ENCODE measurements at places on chromosomes 5 and 9. TPM values are rescaled to one million over a fixed set of nuclear protein-coding genes. Genes with fewer than 3 reads are reported as not detected.

Gene MVB12B
- 11.9 TPM for total RNA-seq

DNA sequence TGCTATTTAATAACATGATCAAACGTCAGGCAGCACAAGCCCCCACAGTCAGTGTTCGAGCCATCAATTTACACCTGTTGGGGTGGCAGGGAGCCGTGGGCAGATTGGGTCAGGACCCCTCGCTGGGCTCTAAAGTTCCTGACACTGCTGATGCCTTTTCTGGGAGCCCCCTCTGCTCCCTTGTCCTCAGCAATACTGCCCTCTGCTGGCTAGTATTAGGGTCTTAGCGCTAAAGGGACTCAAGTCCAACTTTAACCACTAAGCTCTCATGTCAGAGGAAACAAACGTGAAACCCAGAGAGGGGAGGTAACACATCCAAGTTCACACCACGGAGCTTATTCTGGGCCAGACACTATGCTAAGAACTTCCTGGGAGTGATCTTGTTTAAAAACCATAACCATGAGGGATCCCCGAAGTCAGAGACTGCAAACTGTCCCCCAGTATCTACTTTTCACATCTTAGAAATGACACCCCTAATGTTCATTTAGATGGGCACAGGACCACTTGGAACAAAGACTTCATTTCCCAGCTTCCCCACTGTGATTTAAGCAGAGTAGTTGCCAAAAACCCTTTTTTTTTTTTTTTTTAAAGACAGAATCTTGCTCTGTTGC lies 20.4 kb downstream of the ANKS6 start:
- no peak overlapping the region for H3K4me3 ChIP-seq
- H3K27me3 ChIP-seq = no peaks in the 10 kb centered on the region
- no peaks in the 10 kb centered on the region for H3K4me1 ChIP-seq
- H3K36me3 ChIP-seq = peaks cover 30% of the 10 kb centered on the region
- H3K27ac ChIP-seq = no peak overlapping the region

Gene UCK1
- total RNA-seq = 21.3 TPM

DNA sequence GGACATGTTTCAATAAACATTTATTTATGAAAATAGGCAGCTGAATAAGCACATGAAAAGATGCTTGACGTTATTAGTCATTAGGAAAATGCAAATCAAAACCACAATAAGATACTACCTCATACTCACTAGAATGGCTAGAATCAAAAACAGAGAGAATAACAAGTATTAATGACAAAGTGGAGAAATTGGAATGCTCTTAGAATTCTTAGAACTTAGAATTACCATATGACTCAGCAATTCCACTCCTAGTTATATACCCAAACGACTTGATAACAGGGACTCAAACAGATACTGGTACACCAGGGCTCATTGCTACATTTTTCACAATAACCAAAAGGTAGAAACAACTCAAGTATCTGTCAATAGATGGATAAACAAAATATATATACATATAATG lies 15.1 kb upstream of the TRIM36 start:
- H3K27ac ChIP-seq = no peak overlapping the region
- DNase-seq = no peak
- H3K27me3 ChIP-seq = peaks cover 83% of the 10 kb centered on the region
- peaks cover 12% of the 10 kb centered on the region for H3K4me1 ChIP-seq

- H3K27ac ChIP-seq = no peak overlapping the region
- H3K27me3 ChIP-seq = no peaks in the 10 kb centered on the region
- no peaks in the 10 kb centered on the region for H3K4me1 ChIP-seq
- no peak for DNase-seq
These were observed 47.0 kb upstream of the CAST start for GRCh38 chr5:96615223-96615622.

GRCh38 chr9:79390077-79390698 lies 181.6 kb upstream of the TLE4 start:
- H3K4me3 ChIP-seq = no peak overlapping the region
- no peaks in the 10 kb centered on the region for H3K4me1 ChIP-seq
- no peaks in the 10 kb centered on the region for H3K36me3 ChIP-seq
- no peak for DNase-seq

DNA sequence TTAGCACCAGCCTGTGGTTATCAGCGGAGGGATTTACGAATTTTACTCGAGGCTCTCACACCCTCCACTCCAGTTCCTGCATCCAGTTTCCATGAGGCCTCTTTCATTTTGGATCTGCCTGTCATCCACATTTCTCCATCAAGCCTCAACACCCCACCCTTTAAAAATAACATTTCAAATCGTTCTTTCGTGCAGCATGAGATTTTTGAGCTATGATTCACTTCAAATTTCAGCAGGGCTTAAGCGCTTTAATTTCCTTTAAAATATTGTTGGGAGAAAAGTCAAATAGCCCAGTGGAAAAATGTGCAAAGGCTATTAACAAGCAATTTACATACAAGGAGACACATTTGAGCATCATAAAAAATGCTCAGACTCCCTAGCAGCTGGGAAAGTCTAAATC lies 103.2 kb downstream of the MSX2 start:
- H3K27me3 ChIP-seq = no peaks in the 10 kb centered on the region
- H3K4me3 ChIP-seq = no peak overlapping the region
- no peaks in the 10 kb centered on the region for H3K4me1 ChIP-seq
- H3K27ac ChIP-seq = no peak overlapping the region
- no peaks in the 10 kb centered on the region for H3K36me3 ChIP-seq
- no peak for DNase-seq

Data from heart right ventricle (tissue), 16 donors.